ENCODE measurements at places on chromosomes 5 and 9.
A peak's percentile ranks its signal among the peaks of the same experiment; 100 is the strongest.

DNA sequence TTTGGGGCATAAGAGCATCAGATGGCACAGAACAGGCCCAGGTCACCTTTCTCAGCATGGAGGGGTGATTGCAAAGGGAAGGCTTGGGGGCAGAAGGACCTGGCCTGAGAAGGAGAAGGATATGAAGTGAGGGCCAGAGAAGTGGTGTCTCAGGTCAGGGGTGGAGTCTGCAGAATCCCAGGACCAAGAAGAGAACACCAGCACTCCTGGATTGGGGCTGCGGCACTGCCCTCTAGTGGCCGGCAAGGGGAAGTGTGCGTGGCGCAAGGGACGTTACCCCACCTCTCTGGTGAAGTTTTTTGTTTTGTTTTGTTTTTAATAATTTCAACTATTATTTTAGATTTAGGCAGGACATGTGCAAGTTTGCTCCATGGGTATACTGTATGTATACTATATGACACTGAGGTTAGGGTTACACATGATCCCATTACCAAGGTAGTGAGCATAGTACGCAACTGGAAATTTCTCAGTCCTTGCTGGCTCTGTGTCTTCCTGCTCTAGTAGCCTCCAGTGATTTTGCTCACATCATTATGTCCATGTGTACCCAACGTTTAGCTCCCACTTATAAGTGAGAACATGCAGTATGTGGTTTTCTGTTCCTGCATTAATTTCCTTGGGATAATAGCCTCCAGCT, 1548.6 kb downstream of the EFNA5 start:
- no peak for DNase-seq

DNA sequence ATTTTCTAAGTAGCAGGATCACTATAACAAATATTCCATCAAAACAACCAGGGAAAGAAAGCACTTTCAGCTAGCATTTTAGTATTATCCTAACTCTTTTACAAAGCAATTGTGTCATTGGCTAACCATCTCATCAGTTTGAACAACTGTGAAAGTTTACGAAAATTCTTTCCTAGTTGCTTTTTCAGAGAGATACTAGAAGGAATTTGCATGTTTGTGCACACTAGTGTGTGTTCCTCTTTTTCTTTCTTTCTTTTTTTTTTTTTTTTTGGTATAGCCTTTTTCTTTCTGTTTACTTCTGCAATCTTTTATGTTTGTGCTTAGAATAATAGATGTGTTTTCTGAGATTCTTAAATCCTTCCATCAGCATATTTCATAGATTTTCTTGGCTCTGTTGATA, 124.7 kb upstream of the SEMA6A start:
- DNase-seq, result no peak

GRCh38 chr9:38160613-38161215, 91.7 kb upstream of the SHB start:
- DNase-seq, result no peak

DNA sequence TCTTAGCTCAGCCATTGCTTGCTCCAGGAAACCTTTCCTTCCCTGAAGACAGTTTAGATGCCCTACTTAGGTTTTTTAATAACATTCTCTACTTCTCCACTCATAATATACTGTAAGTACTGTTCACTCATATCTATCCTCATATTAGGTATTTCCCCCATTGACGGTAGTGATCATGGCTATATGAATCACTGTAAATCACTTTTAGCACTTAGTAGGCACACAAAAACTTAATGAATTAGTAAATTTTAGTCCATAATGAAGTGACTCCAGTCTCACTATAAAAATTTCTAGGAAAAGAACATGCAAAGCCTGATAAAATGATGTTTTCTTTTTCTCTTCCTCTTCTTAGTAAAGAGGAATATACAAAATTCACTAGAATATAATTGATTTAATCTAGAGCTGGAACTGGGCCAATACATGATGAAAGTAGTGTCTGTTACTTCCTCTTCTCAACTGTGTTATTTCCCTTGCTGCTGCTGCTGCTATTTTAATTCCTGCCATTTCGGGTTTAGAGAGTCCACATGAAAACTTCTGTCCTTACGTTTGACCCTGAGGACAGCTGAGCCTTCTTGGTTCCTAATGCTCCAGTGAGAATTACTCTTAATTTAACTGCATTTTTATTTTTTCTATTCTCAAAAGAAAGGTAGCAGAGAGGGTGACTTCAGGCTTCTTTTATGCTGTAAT, 73.5 kb downstream of the LNPEP start:
- no peak for DNase-seq

DNA sequence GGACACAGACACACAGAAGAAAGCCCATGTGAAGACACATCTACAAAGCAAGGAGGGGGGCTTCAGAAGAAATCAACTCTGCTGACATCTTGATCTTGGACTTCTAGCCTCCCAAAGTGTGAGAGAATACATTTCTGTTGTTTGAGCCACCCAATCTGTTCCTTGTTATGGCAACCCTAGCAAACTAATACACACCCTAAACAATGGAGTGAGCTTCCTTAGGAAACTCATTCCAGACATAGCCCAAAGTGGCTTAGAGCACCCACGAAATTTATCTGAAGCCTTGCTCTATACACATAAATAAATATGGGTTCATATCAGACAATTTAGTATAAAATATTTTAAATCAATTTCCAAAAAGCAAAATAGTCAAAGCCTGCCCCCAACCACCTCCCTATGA, 7.6 kb upstream of the TBC1D2 start:
- no peak for DNase-seq

GRCh38 chr9:83024506-83025125, 38.3 kb downstream of the RASEF start:
- DNase-seq, result no peak

GRCh38 chr5:81181576-81182316, 51.4 kb upstream of the CKMT2 start:
- DNase-seq, result no peak

DNA sequence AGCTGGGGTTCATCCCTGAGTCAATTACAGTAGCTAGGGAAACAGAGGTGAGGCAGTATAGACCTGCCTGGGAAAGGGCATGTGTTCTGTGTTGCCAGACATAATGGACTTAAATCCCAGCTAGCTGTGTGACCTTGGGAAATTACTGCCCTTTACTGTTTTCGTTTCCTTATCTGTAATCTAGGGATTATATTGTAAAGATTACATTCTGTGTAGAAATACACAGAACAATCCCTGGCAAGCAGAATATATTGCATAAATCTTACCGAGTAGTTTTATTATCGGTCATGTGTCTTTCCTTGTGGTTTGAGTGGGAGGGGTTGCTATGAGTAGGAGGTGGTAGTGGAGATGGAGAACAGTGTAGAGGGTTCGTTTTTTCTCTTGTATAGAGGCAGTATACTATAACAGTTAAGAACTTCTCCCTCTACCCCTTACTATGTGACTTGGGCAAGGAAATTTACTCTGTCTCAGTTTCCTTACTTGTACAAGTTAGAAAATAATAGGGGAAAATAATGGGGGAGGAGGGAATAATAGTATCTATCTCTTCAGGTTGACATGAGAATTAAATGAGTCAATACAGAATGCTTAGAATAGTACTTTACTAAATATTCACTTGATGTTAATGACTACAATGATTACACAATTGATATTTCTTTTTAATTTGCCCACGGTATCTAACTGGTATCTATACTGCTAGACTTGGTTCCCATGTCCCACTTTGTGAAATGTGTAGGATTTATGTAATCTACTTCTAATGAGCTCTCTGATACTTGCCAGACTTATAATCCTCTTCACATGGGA, 7.1 kb upstream of the DMXL1 start:
- DNase-seq, result no peak

GRCh38 chr9:111644195-111644772, 13.2 kb downstream of the DNAJC25 start:
- no peak for DNase-seq

DNA sequence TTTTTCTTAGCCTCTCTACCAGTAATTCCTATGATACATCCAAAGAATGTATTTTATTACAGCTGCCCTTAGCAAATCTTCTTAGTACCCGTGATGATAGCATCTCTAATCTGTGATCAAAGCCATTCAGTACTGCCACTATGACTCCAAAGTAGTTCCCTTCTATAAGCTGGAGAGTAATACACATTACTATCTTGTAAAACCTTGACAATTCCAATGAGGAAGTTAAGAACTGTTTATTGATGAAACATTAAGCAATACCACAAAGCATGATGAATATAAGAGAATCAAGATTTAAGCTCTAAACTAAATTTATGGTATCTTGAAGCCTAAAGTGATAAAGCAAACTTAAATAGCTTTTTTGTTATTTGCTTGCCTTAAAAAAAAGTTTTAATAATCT, 86.1 kb downstream of the SMIM23 start:
- no peak for DNase-seq

DNA sequence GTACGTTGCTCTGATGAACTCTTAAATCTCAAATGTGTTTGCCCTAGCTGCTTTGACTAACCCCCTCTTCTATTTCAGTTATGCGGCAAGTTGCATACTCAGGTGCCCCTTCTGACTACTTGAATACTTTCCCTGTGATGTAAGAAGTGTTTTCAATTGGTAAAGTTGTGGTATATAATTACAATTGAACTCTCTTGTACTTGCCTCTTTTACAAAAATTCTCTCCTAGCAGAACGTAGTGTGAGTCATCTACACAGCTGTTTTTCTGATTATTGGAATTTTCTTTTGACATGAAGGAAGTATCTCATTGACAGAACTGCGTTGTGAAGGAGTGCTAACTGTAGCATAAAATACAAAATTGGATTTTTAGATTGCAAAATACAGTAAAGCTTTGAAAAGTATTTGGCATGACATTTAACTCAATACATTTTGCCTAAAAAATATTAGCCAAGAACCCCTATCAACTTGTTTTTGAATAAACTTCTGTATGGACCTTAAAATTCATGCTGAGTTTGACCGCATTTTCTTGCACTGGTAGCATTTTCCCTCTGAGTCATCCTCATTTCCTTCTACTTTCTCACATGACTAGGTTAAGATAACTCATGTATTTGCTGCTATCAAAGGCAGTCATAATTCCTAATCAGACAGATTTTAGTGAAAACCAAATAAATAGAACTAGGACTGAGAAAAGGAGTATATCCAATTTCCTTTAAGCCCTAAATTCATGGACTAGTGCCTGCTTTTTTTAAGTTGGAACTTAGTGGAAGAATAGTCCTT, 6.3 kb downstream of the CRHBP start:
- no peak for DNase-seq

DNA sequence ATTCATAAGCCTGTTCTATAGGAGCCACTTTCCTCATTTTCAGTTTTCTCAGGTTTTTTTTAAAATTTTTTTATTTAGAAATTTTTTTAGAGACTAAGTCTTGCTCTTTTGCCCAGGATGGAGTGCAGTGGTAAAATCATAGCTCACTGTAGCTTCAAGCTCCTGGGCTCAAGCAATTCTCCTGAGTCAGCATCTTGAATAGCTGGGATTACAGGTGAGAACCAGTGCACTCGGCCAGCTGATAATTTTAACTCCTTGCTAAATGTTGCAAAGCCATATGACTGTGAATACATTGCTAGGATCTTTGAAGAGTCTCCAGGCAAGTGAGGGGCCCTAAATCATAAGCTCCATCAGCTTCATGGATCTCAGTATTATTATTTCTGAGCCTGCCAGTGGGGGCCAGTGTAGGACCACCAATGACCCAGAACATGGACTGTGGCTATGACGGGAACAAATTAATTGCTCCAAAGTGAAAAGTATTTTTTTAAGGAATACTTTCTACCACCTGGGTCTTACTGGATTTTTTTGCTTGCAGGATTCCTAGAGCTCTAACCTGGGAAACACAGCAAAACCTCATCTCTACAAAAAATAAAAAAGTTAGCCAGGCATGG, 5.7 kb upstream of the GAPVD1 start:
- DNase-seq, result no peak

DNA sequence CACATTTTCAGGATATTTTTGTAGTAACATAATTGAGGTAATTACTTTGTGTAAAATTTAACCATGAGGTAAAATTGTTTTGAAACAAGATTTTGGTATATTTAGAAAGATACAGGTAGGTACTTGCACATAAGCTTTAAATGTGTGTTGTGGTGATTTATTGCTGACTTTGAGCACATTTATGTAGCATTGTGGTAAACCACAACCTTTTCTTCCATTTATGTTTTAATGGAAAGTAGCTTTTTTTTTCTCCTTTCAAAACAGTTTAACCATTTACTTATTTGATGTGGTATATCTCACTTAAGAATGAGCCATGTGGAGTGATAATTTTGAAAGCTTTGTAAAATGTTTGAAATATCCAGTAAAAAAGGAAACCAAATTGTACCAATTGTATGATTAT, 35.6 kb downstream of the FCHO2 start:
- DNase-seq, result no peak

- DNase-seq, result no peak
Observed at GRCh38 chr5:72293495-72294055, 26.5 kb downstream of the MRPS27 start.

GRCh38 chr9:36461323-36461722, 61.3 kb upstream of the RNF38 start:
- DNase-seq, result no peak

DNA sequence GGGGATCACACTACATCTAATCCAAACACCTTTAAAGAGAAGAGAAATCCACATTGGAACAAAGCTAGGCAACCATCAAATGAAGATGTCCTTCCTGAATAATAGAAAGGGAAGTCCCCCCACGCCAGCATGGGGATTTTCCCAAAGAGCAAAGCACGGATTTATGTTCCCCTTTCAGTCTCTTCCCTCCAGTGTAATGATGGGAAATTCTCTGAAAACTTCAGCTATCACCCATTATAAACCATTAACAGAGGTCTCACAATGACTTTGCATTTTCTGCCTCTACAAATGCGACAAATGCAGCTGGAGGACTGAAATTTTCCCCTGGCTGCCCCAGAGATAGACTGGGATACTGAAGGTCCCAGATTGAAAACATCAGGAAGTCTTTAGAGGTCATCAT, 368.7 kb downstream of the EFNA5 start:
- no peak for DNase-seq

- DNase-seq, result peak; percentile 12
Observed at GRCh38 chr5:134714120-134714519, 24.2 kb upstream of the CAMLG start.

DNA sequence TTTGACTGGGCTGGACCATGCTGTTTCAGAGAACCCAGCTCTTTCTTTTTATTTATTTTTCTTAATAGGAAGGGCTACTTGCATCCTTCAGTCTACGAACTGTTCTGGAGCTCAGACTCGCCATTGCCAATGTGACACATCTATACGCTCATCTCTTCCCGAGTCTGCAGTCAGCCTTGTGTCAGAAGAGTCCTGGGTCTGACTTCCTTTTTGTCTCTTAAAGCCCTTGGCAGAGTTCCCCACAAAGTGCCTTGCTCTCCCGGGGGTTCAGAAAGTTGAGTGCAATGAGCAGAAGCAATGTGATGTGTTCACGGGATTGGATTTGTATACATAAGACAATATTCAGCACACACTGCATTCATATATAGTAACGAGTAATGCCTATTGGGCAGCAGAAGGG, 140.4 kb downstream of the ATPSCKMT start:
- no peak for DNase-seq

- no peak for DNase-seq
Observed at GRCh38 chr5:90551376-90551775, 7.2 kb upstream of the ADGRV1 start.

DNA sequence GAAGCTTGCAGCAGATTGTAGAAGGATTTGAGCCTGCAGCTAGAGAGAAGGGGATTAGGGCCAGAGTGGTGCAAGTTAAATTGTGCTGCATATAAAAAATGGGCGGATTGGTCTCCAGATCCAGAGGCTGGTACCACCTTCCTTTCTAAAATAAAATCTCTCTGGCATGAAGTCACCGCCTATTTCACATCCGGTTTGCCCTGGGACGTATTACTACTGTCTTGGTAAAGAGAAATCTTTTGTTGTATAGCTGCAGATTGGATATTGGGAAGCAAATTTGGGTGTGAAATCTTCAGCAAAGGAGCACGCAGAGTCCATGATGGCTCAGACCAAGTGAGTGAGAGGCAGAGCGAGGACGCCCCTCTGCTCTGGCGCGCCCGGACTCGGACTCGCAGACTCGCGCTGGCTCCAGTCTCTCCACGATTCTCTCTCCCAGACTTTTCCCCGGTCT, at the start of gene GABRA1:
Gene GABRA1, plus strand, starts transcription at position 180 of the 451 bp plus-strand sequence. CDS start 2,691 bp downstream, outside the sequence.
- DNase-seq, result peak; percentile 27

All from amygdala (tissue), 56 donors.